GM04503 (cell line): ENCODE measurements at places on chromosomes 2 and 18.

GRCh38 chr2:159748089-159748488, 35.8 kb downstream of the MARCHF7 start:
- DNase-seq = no peak

DNA sequence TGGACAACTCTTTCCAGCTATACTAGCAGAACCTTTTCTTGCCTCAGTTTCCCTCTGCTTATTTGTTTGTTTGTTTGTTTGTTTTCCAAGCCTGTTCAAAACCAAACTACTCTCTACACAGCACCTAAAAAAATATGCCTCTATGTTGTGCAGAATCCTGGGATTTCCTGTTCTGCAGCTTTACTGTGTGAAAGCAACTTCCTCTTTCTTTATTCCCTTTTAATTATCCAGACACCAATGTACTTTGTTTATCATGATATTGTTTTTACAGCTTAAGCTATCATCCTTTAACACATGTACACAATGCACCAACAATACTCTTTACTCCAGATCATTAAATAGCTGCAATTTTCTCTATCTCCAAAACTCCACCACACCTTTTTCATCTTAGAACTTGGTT, 259.5 kb downstream of the EPHA4 start:
- no peak for DNase-seq

- no peak for DNase-seq
Observed at GRCh38 chr2:159744363-159744762, 32.1 kb downstream of the MARCHF7 start.

DNA sequence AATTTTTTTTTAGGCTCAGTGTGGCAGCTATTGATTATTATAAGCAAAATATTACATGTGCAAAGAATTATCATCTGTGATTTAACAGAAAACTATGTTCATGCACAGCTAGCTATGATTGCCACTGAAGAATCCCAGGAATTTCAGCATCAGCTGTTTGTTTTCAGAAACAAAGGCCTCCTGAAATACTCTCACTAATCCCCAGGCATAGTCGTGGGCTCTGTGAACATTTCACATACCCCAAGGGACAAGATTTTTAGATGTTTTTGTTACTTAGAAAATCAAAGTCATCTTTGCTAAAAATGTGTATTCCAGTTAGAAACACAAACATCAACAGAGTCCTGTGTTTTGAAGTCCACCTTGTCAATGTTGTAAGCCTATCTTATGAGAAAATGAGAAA, 156.1 kb downstream of the MYO1B start:
- peak; percentile 85 for DNase-seq

DNA sequence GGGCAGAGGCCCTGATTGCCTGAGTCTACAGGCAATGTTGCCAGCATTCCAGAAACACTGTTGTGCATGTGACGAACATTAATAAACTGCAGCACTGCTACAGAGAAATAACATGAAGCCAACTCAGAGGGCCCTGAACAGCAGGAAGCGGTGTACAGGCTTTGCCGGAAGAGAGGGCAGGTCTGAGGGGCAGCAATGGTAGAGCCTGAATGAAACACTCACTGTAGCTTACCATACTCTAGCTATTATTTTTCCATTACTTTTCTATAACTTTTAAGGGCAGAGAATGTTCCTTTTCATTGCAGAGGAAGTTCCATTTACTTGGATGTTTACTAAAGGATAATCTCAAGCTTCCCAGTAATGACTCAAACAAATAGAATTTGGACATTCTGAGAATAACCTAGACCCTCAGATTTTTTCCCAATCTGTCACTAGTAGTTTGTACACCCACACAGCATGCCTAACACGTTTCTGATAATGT, 150.4 kb downstream of the MTX2 start:
- peak; percentile 47 for DNase-seq

DNA sequence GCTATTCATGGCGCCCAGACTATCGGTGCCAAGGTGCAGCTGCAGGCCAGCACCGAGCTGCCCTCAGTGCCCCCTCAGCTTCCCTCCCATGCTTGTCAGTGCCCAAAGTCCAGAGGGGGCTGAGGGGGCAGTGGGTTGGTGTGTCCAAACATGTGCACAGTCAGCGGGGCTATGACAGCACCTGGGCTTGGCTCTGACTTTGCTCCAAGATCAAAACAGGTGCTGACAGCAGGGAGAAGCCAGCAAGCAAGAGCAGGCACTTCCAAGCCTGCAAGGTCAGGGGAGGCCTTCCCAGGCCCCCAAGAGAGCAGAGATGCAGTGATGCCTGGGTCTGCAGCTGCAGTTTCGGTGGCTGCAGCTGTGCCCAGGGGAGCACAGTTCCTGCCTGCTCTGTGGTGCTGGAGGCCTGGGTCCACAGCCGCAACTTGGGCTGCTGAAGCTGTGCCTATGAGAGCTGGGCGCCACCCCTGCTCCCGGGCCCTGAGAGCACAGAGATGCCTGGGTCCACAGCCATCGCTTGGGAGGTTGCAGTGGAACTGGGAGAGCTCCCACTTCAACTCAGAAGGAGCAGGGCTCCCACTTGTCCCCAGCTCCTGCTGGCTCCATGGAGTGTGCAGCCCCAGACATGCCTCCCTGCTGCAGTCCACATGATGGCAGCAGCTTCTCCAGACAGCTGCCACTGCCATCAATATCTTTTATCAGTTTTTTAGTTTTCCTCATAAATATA, 775.3 kb upstream of the POU3F3 start:
- DNase-seq = no peak

- DNase-seq = no peak
Observed at GRCh38 chr2:174485788-174486562, 854 bp downstream of the GPR155 start.

- DNase-seq = no peak
Observed at GRCh38 chr2:95215018-95215612, 7.8 kb downstream of the ZNF892 start.
